ENCODE measurements at places on chromosomes 7 and 10. TPM values are rescaled to one million over a fixed set of nuclear protein-coding genes. Genes with fewer than 3 reads are reported as not detected.

GRCh38 chr7:521221-522070, 1.8 kb upstream of the PDGFA start:
- DNase-seq: peak; percentile 55

FAM53B gene
- total RNA-seq: 21.3 TPM

DNA sequence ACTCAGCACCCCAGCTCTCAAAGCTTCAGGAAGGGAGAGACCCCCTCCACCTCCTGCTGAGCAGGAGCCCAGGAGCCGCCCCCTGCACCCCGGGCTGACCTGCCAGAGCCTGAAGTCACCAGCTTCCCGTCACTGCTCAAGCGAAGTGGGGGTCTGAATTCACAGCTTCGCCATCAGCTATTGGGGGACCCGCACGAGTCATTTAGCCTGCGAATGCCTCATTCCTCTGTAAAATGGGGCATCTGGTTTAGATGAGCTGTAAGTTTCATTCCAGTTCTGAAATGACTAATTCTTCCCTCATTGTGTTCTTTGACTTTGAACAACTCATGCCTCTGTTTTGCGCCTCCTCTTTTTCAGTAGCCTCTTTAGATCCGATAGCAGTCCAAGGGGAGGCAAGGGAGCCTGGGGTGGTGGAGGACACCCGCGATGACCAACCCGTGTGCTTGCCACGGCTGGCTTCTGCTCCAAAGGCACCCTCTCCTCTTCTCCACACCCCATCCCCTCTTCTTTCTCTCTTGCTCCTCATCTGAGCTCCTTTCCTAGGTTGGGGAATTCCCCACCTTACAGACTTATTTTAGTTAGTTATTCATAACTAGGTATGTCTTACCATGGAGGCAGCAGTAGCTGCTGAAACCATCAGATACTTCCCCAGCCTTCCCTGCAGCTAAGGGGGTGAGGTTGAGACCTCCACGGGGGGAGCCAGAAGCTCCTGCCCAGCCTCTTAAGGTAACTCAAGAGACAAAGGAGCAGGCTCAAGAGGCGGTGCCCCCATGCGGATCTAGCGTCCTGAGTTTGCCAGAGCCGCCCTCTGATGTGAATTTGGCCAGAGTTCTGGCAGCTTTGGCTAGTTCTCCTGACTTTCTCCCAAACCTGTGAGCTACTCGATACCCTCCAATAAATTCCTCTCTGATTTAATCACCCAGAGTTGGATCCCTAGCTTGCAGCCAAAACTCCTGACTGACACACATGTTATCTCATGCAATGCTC, 47.7 kb downstream of the RBM17 start:
- DNase-seq: no peak

DNA sequence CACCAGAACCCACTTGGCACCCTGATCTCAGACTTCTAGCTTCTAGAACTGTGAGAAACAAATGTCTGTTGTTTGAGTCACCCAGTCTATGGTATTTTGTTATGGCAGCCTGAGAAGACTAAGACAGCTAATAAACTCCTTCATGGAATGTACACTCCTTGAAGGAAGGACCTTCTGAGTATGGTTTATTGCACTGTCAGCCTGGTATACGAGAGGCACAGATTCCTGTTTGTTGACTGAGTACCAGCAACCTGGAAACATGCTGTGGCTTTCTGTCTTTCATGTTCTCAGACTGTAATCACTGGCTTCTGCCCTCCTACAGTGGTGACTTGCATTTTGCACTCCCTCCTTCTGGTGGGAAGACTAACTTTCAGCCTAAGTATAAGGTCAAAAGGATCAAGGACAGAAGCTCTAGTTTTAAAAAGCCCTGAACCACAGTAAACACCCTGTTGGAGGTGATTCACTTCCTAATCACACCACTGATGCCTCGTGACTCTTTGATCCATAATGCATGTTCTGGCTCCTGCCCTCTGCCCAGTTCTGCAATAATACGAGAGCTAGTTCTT, 319.0 kb upstream of the NPSR1 start:
- DNase-seq: no peak

DNA sequence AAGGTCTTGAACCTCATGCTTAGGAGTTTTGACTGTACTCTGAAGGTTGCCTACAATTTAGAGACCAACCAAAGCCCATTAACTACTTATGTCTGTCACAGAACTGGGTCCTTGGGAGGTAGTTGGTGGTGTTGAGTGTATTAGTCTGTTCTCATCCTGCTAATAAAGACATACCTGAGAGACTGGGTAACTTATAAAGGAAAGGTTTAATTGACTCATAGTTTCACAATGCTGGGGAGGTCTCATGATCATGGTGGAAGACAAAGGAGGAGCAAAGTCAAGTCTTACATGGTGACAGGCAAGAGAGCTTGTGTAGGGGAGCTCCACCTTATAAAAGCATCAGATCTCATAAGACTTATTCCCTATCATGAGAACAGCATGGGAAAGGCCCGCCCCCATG, 319.6 kb upstream of the ZMIZ1 start:
- DNase-seq: no peak

- DNase-seq: no peak
Observed at GRCh38 chr10:62903828-62904227, 87.7 kb upstream of the EGR2 start.

DNA sequence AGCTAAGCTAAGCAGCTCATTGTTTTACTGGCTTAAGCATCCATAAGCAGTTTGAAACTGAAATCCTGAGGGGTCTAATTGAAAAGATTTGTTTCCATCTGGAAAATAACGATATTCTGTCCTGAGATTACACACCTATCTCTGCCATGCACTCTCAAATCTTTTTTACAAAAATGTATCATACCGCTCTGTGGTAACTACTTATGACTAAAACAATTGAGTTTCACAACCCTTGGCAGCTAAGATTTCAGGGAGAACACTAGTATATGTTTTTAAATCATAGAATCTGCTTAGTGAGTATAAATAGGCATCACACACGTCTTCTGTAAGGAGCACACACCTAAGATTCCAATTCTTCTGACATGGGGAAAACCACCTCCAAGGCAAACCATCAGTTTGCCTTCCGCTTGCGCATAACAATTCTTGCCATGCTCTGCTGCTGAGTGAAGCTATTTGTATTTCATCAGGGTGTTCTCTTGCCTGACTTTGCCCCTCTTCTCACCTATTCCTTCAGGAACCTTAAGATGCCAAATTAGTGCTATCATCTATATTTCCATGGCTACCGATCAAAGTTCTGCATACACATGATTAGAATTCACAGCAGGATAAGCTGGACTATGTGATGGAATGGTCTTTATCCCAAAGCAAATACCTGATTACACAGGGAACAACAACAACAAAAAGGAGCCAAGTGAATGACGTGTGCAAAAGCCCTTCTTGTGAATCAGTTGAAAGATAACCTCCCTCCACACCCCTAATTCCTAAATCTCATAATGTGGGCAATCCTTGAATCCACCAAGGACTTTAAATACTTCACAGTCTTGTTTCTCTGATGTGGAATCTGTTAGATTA, 40.9 kb downstream of the PRPF18 start:
- no peak for DNase-seq

DNA sequence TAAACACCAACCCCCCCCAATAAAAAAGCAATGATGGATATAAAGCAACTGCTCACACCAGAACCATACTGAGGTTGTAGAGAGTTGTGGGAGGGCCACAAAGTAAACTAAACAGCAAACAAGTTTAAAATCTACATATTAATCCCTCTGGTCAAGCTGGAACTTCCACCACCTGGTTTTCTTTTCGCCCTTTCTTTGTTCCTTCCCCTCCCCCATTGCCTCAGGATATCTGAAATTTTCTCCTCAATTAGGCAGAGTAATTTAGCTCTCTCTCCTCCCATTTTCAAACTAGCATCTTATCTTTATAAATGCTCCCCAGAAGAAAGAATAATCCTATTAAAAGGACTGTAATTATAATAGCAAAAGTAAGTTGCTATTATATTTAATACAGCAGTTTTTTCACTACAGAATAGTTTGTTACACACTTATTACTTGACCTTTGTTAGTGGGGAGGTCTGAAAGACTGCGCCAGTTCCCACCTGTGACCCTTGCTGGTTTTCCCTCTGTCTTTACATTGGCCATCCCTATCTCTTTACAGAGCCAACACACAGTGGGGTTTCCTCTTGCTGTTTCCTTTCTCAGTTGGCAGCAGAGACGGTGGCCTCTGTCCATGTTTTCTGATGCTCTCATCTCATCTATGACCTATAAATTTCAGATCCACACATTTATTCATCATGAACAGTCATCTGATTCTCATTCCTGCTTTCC, 235.4 kb downstream of the RNLS start:
- DNase-seq: no peak

OSBPL3 gene
- total RNA-seq: 16.0 TPM

GRCh38 chr7:40199076-40199802, 64.4 kb downstream of the SUGCT start:
- DNase-seq: no peak

GRCh38 chr7:101729241-101729883, 88.1 kb upstream of the CUX1 start:
- DNase-seq: no peak

CCDC3 gene
- total RNA-seq: 2.1 TPM

GRCh38 chr7:22859641-22860290, 37.1 kb upstream of the TOMM7 start:
- DNase-seq: no peak

CPA1 gene
- 8.9 TPM for total RNA-seq

DNA sequence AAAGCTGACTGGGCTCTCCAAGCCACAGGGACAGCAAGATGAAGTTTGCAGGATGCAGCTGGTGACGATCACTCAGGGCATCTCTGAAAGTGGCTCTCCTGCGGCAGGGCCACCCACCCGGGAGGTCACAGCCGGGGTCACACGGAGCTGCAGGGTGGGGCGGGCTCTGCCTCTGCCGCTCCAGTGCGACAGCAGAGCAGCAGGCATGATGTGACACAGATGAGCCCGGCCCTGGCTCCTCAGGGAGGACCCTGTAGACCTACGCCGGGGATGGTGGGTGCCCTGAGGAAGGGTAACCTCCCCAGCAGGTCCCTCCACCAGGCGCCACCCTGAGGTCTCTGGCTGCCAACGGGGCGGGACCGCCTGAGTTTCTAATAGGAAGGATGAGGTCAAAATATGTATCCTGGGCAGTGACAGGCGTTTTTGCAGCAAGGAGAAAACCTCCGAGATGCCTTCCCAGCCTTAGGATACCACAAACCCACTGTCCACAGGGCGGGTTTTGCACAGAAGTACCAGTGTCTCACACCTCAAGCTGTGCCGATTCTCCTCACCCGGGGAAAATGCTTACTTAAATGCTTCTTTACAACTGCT, 114.8 kb upstream of the DIP2C start:
- no peak for DNase-seq

PIK3CG gene
- total RNA-seq: 0.11 TPM

GRCh38 chr10:69348816-69349541, 67.7 kb downstream of the TACR2 start:
- DNase-seq: no peak

TRIM24 gene
- total RNA-seq: 103 TPM

GRCh38 chr7:15681631-15682030, 4.9 kb downstream of the MEOX2 start:
- DNase-seq: no peak

CADPS2 gene
- 11.5 TPM for total RNA-seq

DNA sequence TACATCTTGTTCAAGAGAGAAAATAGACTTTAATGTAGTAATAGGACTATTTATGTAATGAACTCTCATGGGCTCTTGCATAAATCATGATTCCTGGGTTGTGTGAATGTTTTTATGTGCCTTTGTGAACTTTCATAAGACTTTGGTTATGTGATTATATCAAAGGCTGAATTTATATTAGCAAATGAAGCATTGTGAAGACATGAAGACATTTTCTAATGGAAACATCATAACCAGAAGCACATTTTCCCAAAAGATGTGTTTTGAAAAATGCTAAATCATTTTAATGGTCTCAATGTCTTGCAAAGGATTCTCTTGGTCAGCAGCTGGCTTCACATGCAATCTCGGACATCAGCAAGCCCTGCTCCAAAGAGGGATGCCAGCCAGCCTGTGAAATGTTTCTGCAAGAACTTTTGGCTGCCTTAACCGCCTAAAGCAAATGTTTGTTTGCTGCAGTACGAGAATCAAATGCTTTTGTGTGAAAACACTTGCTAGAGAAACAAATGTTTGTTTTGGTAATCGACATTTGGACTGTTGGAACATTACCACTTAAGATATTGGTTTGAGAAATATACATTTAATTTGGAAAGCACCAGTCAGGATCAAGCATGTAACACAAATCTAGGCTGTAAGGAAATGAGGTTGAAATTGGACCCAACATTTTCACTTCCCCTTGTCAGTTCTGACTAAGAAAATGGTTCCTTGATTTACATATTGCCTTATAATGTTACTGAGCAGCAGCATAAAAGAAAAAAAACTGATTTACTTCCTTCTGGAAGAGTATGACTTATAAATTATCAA, 102.1 kb downstream of the RTKN2 start:
- no peak for DNase-seq
